Lower leg skin (tissue), 4 donors: ENCODE measurements at places on chromosomes 3 and 15.

DNA sequence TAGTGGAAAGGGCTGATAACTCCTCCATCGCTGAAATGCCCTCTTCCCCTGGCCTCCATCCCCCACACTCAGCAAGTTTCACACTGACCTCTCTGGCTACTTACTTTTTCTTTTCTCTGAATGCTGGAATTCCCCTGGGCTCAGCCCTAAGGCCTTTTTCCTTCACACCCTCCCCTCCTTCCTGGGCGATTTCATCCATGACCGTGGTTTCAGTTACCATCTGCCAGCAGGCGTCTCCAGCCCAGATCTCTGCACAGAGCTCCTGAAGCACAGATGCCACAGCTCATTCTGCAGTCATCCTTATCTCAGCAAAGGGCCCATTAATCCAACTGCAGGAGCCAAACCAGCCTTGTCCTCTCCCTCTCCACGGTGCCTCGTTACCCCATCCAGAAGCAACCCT is 114.0 kb downstream of the RFTN1 start:
- no peak for DNase-seq

- DNase-seq = no peak
Measured at GRCh38 chr3:190019844-190020243, 100.9 kb downstream of the P3H2 start.

- peak; percentile 53 for DNase-seq
Measured at GRCh38 chr3:58628823-58629562, 37.6 kb downstream of the FAM3D start.

- DNase-seq = no peak
Measured at GRCh38 chr3:175294793-175295192, 435.7 kb downstream of the NAALADL2 start.

DNA sequence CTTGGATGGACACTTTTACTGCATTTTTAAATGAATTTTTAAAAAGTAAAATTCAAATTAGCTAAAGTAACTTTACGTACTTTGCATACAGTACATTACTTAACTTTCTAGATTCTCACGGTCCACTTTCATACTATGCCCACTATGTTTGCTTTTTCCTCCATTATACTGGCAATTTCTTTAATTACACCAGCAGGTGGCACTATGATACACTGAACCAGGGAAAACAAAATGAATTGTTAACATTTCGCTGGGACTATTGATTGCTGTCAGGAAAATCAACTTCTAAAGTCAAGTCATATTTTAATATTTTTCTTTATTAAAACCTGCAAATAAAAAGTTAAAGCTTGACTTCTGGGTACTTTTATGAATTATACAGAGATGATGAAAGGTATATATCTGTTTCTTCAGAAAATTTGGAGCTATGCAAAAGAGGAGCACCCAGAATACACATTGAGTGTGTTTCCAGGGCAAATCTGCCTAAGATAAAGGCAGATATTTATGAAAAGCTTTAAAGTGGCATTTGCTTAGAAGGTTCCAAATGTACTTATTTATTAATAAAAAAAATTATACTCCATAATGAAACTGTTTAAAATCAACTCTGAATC is 21.8 kb upstream of the POU1F1 start:
- DNase-seq = no peak

GRCh38 chr3:101938262-101938847 is 89.0 kb downstream of the NFKBIZ start:
- DNase-seq = no peak

- DNase-seq = no peak
Measured at GRCh38 chr3:16084887-16085286, 89.6 kb upstream of the GALNT15 start.

- DNase-seq = peak; percentile 19
Measured at GRCh38 chr15:40511472-40512133, 40.8 kb downstream of the CHST14 start.

DNA sequence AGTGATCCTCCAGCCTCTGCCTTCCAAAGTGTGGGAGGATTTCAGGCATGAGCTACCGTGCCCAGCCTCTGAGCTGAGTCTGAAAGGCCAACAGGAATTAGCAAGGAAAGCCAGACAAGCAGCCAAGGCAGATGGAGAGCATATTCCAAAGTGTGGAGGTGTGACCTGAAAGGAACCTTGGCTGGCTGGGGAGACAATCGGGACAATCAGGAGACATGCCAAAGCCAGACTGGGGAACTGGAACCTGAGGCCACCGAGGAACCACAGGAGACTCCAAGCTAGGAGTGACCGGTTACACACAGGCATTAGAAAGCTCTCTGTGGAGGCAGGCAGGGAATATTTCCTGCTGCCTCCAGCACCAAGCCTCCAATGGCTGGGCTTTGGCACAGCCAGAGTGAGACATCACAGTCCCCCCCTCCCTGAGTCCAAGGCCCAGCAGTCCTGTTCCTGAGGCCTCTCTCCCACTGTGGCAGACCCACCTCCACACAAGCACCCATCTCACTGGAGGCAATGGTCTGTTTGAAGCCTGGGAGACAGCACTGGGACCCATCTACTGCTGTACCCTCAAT is 4.5 kb upstream of the C15orf39 start:
- no peak for DNase-seq

DNA sequence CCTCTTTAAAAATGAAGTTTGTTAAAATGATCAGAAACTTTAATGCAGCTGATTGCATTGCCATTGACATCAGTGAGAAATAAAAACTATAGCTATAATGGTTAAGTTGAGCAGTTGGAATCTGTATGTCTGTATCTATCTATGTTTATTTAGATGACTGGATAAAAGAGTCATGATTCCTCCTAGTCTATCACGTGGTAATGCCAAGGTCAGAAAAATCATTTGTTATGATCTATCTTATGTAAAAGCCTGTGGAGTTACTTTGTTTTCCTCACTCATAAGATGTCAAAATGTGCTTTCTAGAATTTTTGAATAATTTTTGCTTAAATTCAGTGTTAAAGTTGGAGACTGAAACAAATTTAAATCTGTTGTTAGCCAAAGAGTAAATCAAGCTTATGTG is 63.3 kb downstream of the MBNL1 start:
- DNase-seq = no peak

- DNase-seq = no peak
Measured at GRCh38 chr3:107976202-107976800, 114.5 kb downstream of the CD47 start.

DNA sequence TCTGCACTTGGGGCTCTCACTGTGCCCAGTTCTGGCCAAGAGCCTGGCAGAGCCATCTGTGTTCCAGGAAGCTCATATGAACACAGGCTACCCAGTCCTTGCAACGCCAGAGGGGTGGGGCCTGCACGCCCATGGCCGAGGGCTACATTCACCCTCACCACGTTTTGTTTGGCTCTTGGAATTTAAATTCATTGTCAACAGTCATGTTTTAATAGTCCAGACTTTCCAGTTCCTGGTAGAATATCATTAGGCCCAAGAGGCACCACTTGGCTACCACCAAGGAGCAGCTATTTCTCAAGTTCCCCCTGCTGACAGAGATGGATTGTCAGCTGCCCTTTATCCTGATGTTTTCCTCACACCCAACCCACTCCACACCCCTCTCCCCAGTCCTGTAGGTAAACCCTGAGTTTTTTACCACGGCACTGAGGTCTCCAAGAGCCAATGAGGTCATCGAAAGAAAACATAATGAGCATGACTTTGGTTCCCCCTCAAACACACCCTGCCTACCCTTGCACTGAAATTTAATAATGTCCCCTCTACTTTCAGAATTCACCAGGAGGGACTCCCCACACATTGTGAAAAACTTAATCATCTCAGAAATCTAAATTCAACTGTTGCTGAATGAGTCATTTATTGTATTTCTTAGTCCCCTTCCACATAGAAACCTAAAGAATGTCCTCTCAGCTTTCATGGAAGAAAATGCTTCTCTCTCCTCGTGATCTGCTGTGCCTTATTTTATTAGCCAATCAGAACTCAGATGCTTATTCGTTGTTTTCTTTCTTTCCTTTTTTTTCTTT is 125.1 kb downstream of the SHQ1 start:
- DNase-seq = no peak

GRCh38 chr15:34783991-34784390 is 11.4 kb downstream of the ACTC1 start:
- DNase-seq = no peak

- DNase-seq = no peak
Measured at GRCh38 chr3:45606991-45607712, 12.6 kb downstream of the LIMD1 start.

GRCh38 chr3:171145798-171146197 is 119.3 kb upstream of the SLC2A2 start:
- no peak for DNase-seq

DNA sequence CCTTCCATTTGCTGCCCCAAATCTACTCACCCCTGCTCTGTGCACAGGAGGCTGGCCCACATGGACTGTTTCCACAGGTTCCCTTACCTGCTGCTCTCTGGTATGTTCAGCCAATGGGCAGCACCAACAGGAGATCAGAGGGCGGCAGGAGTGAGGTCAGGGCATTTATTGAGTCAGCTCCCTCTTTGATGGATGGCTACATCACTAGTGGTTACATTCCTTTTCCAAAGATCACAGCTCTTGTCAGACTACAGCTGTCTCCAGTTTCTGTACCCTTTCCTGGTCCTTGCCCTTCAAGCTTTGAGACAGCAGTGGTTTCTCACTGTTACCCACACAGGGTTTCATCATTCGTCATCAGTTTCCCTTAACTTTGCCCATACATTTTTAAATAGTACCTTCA is 325.1 kb downstream of the SUCLG2 start:
- DNase-seq = no peak

DNA sequence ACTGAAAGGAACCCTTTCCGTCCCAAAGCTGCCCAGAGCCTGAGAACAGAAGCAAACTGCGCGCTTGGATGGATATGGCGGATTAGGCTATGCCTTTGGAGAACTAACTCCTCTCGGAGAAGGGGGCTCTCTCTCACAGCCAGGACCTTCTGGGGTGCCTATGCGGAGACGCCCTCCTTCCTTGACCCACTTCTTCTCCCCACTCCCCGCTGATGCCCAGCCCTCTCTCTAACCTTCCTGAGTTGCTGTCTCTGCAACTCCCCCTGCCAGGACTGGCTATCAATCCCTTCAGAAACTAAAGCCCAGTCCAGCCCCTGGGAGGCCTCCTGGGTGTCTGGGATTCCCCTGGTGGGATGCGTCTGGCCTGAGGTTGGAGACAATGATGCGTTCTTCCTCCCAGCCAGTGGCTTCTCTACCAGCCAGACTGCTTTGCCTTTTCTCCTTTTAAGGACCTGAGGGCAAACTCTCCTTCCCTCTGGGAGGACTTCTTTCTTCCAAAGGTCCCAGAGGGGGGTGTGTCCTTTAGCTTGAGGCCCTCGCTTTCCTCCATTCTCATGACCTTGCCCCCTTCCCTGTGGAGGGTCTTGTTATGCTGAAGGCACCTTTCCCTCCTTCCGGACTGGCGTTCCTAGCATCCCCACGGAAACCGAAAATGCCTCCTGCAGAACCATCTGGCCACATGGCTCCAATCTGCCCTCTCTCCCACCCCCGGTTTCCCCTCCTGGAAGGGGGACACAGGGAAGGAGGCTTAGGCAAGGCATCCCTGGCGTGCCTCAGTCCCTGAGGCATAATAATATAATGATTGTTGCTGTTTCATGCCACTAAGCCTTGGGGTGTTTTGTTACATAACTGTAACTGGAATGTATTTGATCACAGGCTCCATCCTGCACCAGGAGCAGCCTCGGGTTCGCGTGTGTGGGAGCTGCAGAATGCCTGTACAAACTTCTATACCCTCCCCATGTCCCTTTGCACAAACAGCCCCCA is 63.4 kb upstream of the C15orf39 start:
- no peak for DNase-seq

- no peak for DNase-seq
Measured at GRCh38 chr3:8385848-8386620, 115.6 kb upstream of the LMCD1 start.
